ENCODE measurements at places on chromosomes 3 and 15. TPM values are rescaled to one million over a fixed set of nuclear protein-coding genes. Genes with fewer than 3 reads are reported as not detected.

Gene MITF
- 0.25 TPM for total RNA-seq

Gene AMIGO3
- 1.4 TPM for total RNA-seq

Gene CHRFAM7A
- 3.9 TPM for total RNA-seq

Gene GOLGA8N
- total RNA-seq = not detected

Gene NAA80
- 13.3 TPM for total RNA-seq

Gene GPR149
- total RNA-seq = 0.25 TPM

Gene WDR72
- total RNA-seq = 1.1 TPM

Gene SPINK8
- total RNA-seq = not detected

Gene UNC13C
- 0.49 TPM for total RNA-seq

Gene AADACL2
- not detected for total RNA-seq

Gene COL6A6
- total RNA-seq = 0.25 TPM

Gene CDHR4
- total RNA-seq = not detected

Gene CLSTN2
- total RNA-seq = 3.1 TPM

Gene SAXO2
- 0.20 TPM for total RNA-seq

Gene FOXB1
- not detected for total RNA-seq

Gene GOLGA8T
- total RNA-seq = not detected

Gene LNP1
- 2.0 TPM for total RNA-seq

Gene GOLGA6D
- not detected for total RNA-seq

Gene TM6SF1
- not detected for total RNA-seq

Gene ARGFX
- not detected for total RNA-seq

Gene SEMA5B
- total RNA-seq = 61.1 TPM

Gene ALG3
- total RNA-seq = 26.5 TPM

Gene TRIM59
- total RNA-seq = 10.1 TPM

Gene STRC
- total RNA-seq = 1.4 TPM

Gene MGLL
- total RNA-seq = 10.3 TPM

Gene PROK2
- total RNA-seq = not detected

Gene GOLGA6B
- not detected for total RNA-seq

Gene CSTA
- total RNA-seq = not detected

Gene PATL2
- not detected for total RNA-seq

Gene PLSCR4
- not detected for total RNA-seq

Gene INSYN1
- 86.6 TPM for total RNA-seq

Gene FMN1
- 1.1 TPM for total RNA-seq

Gene AGTR1
- not detected for total RNA-seq

Gene CAV3
- 0.29 TPM for total RNA-seq

Gene CCDC54
- total RNA-seq = not detected

Gene ANKRD34C
- not detected for total RNA-seq

Gene MINDY4B
- total RNA-seq = not detected

Gene MYL3
- total RNA-seq = not detected

Gene GLT8D1
- 46.4 TPM for total RNA-seq

Gene CHAC1
- 45.6 TPM for total RNA-seq

Gene FAM107A
- total RNA-seq = not detected

Gene AP3S2
- 60.5 TPM for total RNA-seq

Gene CKMT1A
- 15.7 TPM for total RNA-seq

Gene CFAP161
- total RNA-seq = 0.39 TPM

Gene PAQR9
- total RNA-seq = 2.5 TPM

Gene LRRN1
- total RNA-seq = 127 TPM

Gene ARPP21
- 10.3 TPM for total RNA-seq

Gene HTD2
- 7.4 TPM for total RNA-seq

Gene ECE2
- 1.6 TPM for total RNA-seq

Measured in glutamatergic neuron (in vitro differentiated cells).